Psoas muscle (tissue), 8 donors: ENCODE measurements at places on chromosomes 7 and 10. TPM values are rescaled to one million over a fixed set of nuclear protein-coding genes. Genes with fewer than 3 reads are reported as not detected.

- DNase-seq = no peak
Measured at GRCh38 chr7:16034353-16034752, 347.9 kb upstream of the MEOX2 start.

- no peak for DNase-seq
Measured at GRCh38 chr7:145105561-145105960, 269.7 kb upstream of the TPK1 start.

ERVW-1 gene
- total RNA-seq = not detected

GRCh38 chr7:30963842-30964241, at the start of gene GHRHR:
TSS of gene GHRHR (plus strand) at chr7:30963953. CDS start at chr7:30964069, 116 bp downstream.
- DNase-seq = no peak

ADAP1 gene
- total RNA-seq = 1.4 TPM

- DNase-seq = no peak
Measured at GRCh38 chr10:95405655-95406054, 114.9 kb upstream of the PDLIM1 start.

DNA sequence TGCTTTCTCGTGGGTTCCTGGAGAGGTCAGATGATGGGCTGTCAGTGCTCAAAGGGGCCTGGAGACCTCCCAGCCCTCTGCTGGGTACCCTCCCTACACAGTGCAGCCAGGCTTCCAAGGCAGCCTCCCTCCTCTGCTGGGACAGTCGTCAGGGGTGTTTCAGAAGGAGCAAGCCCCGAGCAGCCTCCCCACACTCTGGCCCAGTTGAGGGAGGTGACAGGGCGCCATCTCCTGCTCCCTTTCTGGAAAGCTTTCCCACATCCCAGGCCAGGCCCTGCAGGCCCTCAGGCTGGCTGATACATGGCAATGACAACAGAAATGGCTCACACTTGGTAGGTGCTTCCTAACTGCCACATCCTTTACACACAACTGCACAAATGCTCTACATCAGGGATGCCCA, 32.1 kb downstream of the KCNMA1 start:
- no peak for DNase-seq
